Activated CD8-positive, alpha-beta T cell treated with anti-CD3 and anti-CD28 coated beads, Interleukin-2, amount 10 ng/mL, durations not matched to agents 7 days and 5 days (primary cell): ENCODE measurements at places on chromosomes 12 and 14. TPM values are rescaled to one million over a fixed set of nuclear protein-coding genes. Genes with fewer than 3 reads are reported as not detected.

- DNase-seq: no peak
Observed at GRCh38 chr14:86619726-86620125, 1089.8 kb downstream of the FLRT2 start.

DNA sequence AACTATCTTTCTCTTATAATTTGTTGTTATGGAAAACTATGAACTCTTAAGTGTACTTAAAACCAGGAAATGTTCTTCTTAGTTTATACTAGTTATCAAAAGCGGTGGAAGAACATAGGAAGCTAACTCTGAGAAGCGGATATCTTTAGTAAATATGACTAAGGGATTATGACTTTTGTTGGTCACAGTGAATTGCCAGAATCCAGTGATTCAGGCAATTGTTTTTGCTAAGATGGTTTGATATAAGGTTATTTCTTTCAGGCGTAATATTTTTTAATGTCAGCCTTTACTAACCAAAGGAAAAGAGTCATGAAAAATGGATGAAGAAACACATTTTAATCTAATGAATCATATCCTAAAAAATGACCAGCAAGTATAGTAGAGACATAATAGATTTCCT is 473.5 kb downstream of the FOXG1 start:
- DNase-seq: no peak

GRCh38 chr14:76314521-76315034 is 61.4 kb upstream of the ESRRB start:
- no peak for DNase-seq

- DNase-seq: no peak
Observed at GRCh38 chr12:90909069-90909770, 45.8 kb downstream of the CCER1 start.

GRCh38 chr14:32331206-32331605 is 2.1 kb downstream of the AKAP6 start:
- no peak for DNase-seq

DNA sequence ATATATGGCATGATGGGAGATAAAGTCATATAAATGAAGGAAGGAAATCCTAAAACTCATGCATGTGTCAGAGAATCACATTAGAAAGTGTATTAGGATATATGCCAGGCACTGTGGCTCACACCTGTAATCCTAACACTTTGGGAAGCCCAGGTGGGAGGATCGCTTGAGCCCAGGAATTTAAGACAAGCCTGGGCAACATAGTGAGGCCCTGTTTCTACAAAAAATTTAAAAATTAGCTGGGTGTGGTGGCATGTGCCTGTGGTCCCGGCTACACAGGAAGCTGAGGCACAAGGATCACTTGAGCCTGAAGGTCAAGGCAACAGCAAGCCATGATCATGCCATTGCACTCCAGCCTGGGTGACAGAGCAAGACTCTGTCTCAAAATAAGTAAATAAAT is 130.3 kb upstream of the ARID2 start:
- no peak for DNase-seq

- no peak for DNase-seq
Observed at GRCh38 chr12:98644433-98644711, 216 bp downstream of the IKBIP start.

DNA sequence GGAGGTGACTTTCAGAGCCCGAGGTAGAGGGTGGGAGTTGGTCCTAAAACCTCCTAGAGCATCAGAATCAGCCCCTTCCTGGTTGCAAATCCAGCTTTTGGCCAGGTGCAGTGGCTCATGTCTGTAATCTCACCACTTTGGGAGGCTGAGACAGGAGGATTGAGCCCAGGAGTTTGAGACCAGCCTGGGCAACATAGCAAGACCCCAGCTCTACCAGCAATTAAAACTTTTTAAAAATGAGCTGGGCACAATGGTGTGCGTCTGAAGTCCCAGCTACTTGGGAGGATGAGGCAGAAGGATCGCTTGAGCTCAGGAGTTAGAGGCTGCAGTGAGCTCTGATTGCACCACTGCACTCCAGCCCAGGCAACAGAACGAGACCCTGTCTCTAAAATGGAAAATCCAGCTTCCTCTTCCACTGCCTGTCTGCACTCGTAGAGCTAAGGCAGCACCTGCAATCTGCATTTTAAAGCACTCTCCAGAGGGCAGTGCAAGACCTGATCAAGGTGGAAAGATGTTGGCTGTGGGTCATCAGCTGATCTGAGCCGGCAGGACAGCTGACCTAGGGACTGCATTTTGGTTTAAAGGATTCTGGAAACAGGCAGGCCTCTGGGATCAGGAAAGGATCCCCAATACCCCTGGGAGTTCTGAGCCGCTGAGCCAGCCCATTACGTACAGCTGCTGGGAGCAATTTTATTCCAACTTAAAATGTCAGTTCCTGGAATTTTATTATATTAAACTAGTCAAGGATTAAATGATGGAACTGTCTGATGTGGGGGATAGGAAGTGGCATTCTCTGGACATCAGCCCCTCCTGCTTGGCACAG is 1.8 kb upstream of the TESC start:
- DNase-seq: no peak

DNA sequence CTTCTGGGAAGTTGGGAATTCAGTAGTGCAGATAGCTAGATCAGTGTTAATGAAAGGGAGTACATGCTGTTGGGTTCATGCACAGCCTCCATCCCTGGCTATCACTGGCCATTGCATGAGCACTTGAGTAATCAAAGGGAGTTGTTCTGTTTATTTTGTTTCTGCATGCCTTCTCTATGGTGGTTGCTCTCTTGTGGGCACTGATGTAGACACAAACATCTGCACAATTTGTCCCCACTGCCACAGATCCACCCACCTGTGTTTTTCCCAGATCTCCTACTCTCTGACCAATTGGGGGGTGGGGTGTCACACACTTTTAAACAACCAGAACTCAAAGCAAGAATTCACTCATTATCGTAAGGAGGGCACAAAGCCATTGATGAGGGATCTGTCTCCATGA is 89.7 kb upstream of the DHRS4 start:
- no peak for DNase-seq

Gene ALX1
- not detected for total RNA-seq

DNA sequence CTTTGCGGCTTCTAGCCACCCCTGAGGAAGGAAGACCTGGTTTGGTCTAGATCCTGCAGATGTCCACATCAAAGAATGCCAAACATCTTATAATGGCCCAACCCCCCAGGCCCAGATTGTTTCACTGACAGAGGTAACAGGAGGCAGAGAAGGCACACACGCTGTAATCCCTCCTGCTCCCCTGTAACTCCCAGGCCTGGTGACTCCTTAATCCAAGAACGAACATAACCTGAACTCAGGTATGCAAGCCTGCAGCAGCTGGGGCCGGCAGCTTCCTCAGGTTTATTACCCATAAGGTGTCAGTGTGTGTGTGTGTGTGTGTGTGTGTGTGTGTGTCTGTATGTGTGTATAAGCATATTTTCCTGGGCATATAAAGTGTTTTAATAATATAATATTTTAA is 52.7 kb downstream of the ERH start:
- no peak for DNase-seq

Gene DIO2
- total RNA-seq: not detected

DNA sequence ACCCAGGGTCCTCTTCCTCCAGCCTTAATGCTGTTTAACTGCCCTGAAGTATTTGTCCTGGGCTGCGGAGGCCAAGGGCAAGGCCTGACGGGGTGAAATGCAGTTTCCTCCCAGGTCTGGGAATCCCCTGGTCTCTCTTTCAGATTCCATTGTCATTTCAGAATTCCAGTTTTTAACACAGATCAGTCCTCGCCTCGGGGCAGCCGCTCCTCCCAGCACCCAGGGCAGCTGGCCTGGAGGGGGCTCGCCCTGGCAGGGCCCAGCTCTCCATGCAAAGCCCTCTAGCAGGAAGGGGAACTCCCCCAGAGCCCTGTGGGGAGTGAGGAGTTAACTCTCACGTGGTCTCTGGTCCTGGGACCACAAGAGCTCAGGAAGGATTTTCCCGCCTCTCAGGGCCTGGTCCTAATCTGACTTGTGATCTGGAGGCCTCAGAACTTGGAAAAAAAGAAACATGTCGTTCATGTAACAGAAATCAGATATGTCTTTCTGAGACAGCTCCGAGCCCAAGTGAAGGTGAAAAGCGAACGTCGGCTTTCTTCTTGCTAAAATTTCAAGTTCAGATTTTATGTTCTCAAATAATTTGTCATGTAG is 265.6 kb upstream of the SFSWAP start:
- no peak for DNase-seq

DNA sequence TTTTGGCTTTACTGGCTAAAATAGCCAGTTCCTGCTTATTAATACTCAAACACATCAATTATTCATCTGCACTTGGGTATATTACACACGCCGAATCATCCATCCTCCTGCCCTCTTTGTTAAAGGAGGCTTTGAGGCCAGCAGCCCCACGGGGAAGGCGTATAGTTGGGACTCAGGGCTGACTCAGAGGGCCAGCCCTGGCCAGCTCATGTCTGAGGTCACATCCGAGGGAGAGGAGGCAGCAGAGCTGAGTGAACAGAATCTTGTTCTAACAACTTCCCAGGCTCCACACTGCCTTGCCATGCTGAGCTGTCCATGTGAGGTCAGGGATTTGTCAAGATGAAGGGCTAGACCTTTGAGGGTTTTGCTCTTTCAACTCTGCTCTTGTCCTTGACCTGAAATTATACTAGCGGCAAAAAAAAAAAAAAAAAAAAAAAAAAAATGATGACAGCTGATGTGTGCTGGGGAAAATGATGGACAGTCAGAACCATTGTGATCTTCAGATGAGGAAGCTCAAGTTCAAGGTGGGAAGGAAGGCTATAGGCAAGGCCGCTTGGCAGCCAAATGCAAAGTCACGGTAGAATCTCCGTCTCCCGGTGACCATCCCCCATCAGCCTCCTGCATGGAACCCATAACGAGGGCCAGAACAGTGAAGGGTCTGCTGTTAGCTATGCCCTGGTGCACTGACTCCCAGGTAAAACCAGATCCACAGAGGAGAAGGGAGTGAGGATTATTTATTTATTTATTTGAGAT is 12.5 kb upstream of the MARK3 start:
- DNase-seq: no peak

Gene TMEM116
- 12.7 TPM for total RNA-seq

- no peak for DNase-seq
Observed at GRCh38 chr14:24483604-24484252, 24.3 kb downstream of the CMA1 start.

GRCh38 chr12:130568501-130568900 is 147.6 kb downstream of the RIMBP2 start:
- DNase-seq: no peak

Gene MYO1A
- 1.3 TPM for total RNA-seq

Gene KRT80
- total RNA-seq: not detected

GRCh38 chr12:124157406-124157805 is 137.5 kb upstream of the RFLNA start:
- no peak for DNase-seq

DNA sequence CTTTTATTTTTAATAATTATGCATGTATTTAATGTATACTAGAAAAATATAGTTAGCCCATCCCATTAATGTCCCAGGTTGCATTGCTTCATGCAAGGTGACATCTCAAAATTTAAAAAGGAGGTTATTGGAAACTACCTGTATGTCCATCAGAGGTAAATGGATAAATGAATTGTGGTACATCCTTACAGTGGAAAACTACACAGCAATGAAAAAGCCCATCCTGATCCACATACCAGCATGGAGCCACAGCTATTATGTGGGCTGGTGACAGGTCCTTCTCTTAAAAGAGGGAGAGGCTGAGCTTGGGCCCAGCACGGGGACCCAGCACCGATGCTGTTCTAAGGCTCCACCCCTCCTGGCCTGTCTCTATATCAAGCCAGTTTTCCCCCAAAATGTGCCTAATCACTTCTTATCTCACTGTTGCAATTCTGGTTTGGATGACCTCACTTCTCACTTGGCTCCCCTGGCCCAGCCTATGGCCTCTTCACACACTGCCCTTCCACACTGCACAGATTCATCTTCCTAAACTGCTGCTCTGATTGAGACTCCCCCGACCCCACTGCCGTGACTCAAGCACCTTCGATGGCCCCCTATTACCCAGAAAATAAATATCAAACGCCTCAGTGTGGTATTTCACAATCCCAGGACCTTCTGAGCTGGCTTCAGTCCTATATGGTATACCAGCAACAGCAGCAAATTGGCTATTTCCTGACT is 97.1 kb upstream of the NCOR2 start:
- no peak for DNase-seq

GRCh38 chr12:95877622-95878021 is 18.9 kb downstream of the SNRPF start:
- DNase-seq: no peak

Gene KCNMB4
- 0.34 TPM for total RNA-seq

DNA sequence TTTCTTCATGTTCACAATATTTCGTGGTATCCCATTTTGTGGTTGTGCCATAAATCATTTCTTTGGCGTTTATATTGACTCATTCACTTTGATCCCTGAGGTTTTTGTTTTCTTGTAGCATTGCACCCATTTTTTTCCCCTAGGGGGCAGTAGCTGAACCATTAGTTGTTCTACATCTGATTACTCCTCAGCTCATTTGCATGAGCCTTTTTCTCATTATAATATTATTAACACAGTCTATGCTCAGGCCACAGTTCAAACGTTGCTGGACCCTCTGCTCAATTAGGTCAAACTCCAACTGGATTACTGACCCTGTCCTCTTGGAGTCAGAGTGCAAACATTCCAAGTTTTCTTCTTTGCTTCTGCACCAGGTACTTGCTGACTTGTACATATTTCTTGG is 475.4 kb upstream of the SEL1L start:
- no peak for DNase-seq
